T-helper 1 cell (primary cell): ENCODE measurements at places on chromosomes 7 and 10.
A peak's percentile ranks its signal among the peaks of the same experiment; 100 is the strongest.

GRCh38 chr10:14698111-14698828 lies 76.4 kb downstream of the FAM107B start:
- no peak for DNase-seq

DNA sequence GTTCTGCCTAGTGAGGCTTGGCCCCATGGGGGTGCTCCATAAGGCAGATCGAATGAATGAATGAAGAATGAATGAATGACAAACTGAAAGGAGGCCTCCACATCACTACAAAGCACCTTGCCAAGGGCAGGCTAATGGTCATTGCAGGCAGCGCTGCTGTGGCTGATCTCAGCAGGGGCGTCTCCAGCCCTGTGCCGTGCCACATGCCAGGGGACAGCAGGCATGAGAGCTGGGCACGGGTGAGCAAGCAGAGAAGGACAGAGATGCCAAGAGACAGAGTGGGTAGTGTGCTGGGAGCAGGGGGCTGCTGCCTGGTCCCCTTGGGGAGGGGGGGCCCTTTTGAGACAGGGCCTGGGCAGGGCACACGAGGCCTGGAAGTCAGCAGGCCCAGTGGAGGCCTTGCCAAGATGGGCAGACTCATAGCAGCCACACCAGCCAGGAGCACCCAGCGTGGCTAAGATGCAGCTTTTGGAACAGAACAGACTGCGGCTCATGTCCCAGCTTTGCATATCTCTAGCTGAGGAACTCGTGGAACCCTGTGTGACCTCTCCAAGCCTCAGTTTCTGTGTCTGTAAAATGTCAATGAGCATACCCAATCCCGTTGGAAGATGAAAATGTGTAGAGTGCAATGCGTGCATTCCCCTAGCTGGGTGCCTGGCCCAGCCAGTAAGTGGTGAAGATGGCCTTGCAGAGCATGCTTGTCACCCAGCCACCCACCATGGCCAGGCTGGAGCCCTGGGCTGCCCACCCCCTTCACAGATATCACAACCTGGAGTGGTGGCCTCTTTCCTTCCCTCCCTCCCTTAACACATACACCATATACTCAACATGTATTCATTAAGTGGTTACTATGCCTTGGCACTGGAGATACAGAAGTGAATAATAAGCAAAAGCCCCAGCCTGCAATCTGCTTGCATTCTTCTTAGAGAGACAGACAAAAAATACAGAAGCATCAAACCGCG lies 61.1 kb upstream of the LRRC18 start:
- no peak for DNase-seq

DNA sequence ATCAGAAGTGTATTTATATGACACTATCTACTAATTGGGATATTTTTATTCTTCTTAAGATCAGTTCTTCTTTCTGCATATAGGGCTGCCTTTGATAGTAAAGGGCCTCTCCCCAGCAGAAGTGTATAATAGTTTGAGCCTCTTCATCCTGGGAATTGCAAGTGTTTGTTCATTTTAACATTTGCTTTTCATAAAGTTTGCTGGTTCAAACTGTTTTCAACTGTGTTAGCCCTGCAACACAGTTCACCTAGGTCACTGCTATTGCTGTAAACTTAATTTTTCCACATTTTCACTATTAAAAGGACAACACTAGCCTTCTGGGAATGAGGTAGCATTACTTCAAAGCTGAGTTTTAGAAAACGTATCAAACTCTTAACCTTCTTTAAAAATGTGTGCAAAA lies 2.8 kb downstream of the JAZF1 start:
- DNase-seq = no peak

DNA sequence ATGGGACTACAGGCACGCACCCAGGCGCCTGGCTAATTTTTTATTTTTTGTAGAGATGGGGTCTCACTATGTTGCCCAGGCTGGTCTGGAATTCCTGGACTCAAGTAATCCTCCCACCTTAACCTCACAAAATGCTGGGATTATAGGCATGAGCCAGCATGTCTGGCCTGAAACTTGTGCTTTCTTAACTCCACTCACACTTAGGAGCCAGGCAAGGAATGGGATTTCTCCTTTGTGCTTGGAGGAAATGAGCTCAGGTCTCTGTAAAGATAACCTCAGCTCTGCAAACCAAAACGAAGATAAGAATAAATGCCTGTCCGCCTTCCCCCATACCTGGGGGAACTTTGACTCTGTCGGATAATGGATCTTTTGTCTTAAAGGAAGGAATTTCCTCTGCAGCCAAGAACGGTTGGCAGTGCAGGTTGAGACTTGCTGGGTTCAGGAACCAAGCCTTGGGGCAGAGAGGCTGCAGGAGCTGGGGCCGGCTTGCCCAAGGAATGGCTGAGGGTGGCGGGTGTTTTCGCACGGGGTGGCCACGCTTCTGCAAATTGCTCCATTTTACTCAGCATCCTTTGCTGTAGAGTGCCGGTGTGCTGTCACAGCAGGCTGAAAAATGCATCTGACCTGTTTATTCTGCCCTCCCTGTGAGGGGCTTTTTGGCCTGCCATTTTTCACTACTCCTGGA lies 174.2 kb downstream of the KIAA1217 start:
- DNase-seq = no peak

GRCh38 chr7:15916681-15917380 lies 230.3 kb upstream of the MEOX2 start:
- no peak for DNase-seq

- DNase-seq = peak; percentile 75
Measured at GRCh38 chr7:1065585-1066241, 21.4 kb downstream of the GPR146 start.

- DNase-seq = no peak
Measured at GRCh38 chr7:155343150-155343549, 45.5 kb downstream of the INSIG1 start.

- DNase-seq = no peak
Measured at GRCh38 chr7:147432576-147432975, 1158.0 kb upstream of the C7orf33 start.

DNA sequence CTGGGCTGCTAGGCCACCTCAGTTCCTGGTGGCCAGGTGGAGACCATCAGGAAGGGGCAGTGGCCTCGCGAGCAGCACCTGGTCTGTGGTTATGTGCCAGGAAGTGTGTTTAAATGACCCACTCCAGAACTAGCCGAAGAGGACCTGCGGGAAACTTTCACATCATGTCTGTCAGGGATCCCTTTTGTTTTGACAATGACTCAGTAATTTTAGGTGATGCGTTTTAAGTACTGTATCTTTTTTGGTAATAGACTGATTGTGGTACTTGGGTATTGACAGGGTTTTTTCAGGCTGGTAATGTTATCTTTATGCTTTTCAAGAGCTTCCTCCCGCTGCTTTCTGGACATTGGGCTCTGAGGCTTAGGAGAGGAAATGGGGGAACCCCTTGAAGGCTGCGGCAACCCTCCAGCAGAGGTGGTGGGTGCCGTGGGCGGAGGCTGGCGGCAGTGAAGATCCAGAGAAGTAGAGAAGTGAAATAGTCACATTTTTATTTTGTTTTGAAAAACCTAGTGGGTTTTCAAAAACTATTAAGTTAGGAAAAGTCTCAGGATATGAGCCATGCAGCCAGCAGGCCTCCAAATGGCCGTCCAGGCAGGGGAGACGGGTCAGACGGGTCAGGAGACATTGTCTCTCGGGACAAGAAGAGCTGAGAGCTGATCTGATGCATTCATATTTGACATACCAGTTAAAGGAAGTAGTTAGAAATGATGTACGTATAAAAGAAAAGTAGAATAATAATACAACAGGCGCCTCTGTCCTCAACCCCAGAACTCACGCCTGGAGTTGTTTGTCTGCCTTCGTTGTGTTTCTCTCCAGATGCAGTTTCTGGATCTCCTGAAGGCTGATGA lies 27.7 kb downstream of the PPP2R2D start:
- DNase-seq = no peak

DNA sequence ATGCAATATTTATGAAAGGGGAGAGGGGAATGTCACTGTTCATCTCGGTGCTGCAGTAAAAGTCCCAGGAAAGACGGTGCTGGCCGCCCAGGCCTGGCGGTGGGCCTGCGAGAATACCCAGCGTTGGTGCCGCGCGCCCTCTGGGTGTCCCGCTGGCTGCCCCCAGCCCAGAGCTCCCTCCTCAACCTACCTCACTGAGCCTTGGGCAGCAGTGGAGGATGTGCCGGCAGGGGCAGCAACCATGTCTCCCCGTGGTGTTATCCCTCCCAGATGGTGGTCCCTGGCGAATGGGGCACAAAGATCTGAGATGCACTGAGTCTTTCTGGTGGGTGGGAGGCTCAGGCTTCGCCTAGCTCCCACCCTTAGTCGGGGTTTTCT lies 9.5 kb upstream of the TLX1 start:
- DNase-seq = no peak

GRCh38 chr10:35217455-35217854 lies 90.8 kb downstream of the CREM start:
- no peak for DNase-seq

- no peak for DNase-seq
Measured at GRCh38 chr7:43790006-43790405, 31.5 kb downstream of the BLVRA start.

DNA sequence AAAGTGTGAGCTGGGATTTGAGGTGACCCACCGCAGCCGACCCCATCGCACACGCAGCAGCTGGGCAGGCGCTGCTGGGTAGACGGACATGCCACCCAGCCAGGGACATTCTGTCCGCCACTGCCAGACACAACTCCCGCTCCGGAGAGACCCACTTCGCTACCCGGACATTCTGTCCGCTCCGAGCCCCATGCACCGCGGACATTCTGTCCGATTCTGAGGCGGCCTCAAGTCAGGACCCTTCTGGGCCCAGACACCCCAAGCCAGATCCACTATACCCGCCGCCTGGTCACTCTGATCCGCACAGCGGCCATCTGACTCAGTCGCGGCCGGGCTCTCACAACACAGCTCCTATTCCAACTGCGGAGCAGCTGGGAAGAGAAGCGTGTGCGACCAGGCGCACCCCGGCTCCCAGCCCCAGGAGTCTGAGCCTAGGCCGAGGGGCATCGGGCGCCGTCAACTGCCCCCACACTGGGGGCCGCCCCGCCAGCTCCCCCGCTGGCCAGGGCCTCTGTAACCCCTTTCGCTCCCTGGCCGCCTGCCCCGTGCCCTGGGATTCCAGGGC lies 763 bp downstream of the PITX3 start:
- DNase-seq = no peak

DNA sequence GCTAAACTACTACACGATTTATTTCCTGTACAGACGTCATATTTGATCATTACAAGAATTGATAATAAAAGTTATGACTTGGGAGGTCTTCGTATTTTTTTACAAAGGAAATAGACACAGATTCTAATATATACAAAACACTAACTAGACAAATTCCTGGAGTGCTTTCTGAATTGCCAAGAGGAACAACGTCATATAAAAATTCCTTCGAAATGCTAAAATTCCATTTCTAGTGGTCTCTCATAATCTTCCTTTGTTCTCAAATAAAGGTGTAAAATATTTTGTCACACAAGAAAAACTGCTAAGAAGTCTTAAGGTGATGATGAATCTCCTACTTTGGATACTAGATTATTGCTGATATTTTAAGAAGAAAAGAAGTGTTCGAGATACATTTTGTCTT lies 85.4 kb downstream of the CDK6 start:
- DNase-seq = no peak

GRCh38 chr10:53314876-53315275 lies 542.3 kb upstream of the MBL2 start:
- no peak for DNase-seq

- no peak for DNase-seq
Measured at GRCh38 chr10:127424594-127425264, 124.4 kb upstream of the NPS start.

- DNase-seq = peak; percentile 51
Measured at GRCh38 chr10:80046629-80047441, 31.6 kb upstream of the TMEM254 start.

DNA sequence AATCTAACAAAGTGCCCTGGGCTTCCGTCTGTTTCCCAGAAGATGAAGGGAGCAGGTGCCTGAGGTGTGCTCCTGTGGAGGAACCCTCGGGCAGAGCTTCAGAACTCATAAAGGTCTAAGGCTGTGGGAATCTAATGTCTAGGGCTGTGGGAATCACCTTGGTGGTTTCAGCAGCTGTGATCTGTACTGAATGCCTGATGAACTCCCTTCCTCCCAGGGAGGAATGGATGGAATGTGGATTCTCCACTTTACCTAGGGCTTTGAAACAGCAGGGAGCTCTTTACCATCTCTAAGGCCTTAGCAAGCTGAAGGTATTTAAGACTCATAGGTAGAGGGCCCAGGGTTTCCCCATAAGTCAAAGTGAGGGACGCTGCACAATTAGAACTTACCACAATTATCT lies 36.0 kb upstream of the SEMA3E start:
- DNase-seq = no peak
